Stimulated activated CD4-positive, alpha-beta T cell treated with anti-CD3 and anti-CD28 coated beads, Interleukin-12 subunit alpha, Interleukin-12 subunit beta, amount 100 ng/mL, for 24 hours (primary cell): ENCODE measurements at places on chromosomes 13 and 19.

DNA sequence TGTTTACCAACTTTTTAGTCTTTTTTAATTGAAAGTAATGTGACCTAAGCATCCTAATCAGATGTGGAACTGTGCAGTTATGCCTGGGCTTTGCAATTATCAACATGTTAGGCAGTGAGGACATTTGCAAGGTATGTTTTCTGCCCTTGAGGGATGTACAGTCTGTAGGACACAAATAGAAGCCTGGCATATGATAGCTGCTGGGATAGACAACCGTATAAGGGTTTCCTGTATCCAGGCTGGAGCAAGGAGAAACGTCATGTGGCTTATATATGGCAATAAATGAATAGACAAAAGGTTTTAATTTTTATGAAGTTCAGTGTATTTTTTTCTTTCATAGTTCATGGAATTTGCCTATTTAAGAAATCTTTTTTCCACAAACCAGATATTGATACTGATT is 2.0 kb upstream of the VPS36 start:
- no peak for DNase-seq

GRCh38 chr19:13117176-13117771 is 734 bp upstream of the TRMT1 start:
- no peak for DNase-seq

DNA sequence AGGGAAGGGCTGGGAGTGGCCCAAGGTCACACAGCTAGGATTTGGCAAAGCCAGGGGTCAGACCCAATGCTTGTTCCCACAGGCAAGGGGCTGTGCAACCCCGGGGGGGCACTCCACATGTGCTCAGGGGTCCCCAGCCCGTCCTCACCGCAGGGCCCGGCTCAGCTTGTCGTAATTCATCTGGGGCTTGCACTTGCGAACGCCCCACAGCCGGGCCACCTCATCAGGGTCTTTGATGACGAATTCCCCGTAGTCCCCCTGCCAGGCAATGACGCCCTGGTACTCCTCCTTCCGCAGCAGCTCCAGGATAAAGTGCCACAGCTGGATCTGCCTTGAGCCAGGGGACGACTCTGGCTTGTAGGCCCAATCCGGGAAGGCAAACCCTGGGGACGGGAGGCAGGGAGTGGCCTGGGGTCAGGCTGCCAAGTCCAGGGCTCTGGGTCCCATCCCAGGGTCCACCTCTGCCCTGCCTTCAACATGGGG is 4.7 kb downstream of the ERF start:
- no peak for DNase-seq

GRCh38 chr13:49533591-49534269 is 38.0 kb downstream of the PHF11 start:
- no peak for DNase-seq

DNA sequence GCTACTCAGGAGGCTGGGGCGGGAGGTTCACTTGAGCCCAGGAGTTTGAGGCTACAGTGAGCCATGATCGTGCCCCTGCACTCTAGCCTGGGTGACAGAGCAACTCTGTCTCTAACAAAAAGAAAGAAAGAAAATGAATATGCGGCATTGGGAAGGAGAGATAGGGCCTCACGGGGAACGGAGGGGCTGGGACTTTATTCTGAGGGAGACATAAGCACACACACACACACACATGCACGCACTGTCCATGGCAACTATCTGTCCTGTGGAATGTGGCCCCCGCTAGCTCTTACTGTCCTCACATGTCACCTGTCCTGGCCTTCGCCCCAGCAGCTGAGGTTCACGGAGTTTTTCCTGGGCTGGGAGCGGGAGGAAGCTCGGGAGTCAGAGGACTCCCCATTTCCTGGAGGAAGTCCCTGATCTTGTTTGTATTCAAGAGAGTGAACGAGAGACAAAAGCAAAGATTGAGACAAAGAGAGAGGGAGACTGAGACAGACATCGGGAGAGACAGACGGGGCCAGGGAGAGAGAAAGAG is 654 bp downstream of the STAP2 start:
- DNase-seq = no peak

- peak; percentile 44 for DNase-seq
These were observed 1.8 kb downstream of the HMGB1 start for GRCh38 chr13:30463787-30464495.

DNA sequence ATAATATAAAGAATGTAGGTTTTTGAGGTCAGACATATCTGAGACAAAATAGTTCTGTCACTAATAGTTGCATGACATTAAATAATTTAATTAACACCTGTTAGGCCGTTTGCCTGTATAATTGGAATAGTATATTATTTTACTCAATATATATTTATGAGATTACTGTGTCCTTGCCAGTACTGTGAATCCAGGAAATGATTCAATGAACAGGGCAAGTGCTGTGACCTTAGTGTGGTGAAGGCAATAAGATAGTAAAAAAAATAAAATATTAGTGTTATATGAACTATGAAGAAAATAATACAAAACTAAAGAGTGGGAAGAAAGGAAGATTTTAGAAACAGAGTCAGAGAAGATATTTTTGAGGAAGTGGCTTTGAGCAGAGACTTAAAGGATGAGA is 403.7 kb downstream of the PCDH9 start:
- no peak for DNase-seq

DNA sequence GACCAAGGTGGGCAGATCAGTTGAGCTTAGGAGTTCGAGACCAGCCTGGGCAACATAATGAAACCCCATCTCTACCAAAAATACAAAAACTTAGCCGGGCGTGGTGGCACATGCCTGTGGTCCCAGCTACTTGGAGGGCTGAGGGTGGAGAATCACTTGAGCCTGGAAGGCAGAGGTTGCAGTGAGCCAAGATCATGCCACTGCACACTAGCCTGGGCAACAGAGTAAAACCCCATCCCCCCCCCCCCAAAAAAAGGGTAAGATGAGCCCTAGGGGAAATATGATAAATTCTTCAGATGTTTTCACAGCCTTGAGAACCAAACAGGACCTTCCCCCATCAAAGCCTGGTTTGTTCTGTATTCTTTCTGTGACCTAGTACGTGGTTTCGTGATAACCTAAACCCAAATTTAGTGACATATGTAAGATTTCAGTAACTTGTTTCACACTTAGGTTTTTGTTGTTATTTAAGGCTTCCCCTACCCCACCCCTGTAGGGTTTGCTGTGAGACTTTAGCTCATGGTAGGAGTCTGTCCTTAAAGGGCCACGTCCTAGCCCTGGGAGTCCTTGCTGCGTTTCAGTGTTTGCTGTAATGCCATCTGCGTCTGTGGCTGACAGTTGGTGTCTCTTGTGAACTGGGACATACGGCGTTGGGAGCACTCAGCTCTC is 49.6 kb downstream of the MYO9B start:
- peak; percentile 4 for DNase-seq

DNA sequence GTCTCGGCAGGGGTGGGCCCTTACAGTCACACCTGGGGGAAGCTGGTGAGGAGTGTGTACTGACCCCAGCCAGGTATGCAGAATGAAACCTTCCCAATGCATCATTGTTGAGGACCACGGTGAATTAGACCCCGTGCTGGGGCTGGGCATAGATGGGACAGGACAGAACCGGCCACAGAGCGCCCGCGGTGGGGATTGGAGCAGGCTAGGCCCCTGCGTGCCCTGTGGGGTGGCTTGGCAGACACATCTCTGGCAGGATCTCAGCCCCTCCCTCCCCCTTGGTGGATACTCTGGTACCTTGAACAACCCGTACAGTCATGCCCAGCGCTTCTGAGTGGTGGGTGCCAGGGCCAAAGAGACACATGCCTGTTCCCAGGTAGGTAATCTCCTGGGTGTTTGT is 200.6 kb downstream of the TEX29 start:
- DNase-seq = no peak

- DNase-seq = no peak
These were observed 4.0 kb downstream of the TCF3 start for GRCh38 chr19:1648459-1648849.

DNA sequence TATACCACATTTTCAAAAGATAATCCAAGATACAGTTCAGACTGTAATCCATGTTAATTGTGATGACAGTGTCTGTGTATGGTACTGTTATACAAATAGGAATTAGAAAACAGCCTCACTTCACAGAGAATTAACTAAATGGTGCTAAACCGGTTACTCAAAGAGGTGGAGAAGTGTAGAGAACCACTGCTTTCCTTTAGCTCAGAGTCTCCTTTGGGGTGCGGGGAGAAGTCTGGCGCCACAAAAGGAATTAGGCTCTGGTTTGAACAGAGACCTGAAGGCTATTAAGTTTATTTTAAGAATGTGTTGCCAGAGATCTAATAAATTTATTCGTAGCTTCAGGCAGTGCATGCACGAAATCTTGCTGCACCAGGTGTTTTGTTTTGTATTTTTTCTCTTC is 65.8 kb downstream of the FREM2 start:
- no peak for DNase-seq

DNA sequence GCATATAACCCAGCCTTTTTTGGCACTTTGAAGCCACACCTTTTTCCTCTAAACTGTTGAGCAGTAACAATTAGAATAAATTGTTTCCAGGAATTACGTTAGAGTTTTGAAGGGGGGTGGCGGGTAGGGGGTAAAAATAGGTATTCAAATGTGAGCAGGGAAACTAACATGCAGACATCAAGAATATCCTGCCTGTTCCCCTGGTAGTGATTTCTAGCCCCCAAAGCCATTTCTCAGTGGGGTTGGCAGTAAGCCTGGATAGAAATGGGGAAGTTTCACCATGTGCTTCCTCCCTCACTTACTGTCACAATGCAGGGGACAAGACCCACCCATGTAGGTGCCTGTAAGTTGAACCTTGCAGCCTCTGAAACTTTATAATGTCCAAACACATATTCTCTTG is 3.8 kb downstream of the DOCK9 start:
- no peak for DNase-seq

DNA sequence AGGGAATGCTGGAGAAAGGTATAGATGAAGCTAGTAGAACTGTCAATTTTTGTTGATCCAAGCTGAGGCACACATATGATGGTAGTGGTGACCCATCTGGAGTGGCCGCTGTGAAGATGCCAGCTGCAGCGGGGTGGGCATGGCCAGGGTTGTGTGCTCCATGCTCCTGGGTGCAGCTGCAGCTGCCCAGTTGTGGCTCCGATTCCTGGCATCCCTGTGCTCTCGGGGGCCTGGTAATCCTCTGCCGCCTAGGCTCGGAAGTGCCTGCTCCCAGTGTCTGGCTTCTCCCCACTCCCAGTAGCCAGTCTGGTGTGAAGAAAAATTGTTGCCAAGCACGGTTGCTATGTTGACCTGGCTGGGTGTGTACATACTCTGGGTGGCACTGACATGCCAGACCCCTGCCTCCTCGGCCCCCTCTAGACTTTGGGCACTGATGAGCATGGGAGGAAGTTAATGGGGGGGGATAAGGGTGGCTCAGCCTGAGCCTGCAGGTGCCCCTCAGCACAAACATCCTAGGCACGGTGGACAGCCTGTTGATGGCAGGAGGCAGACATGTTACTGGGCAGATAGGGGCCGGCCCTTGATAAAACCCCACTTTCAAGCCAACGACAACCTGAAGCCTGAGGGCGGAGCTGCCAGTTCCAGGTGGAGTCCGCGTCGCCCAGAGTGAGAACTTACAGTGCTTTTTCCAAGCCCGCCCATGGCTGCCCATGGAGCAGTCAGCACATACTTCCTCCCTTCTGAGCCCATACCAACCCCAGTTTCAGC is 1400.7 kb downstream of the PCDH9 start:
- DNase-seq = no peak

GRCh38 chr19:1503089-1503924 is 9.5 kb downstream of the ADAMTSL5 start:
- peak; percentile 41 for DNase-seq

- DNase-seq = peak; percentile 49
These were observed 740 bp downstream of the WDFY2 start for GRCh38 chr13:51584731-51585672.

GRCh38 chr13:51370116-51370515 is 30.6 kb downstream of the SERPINE3 start:
- no peak for DNase-seq

DNA sequence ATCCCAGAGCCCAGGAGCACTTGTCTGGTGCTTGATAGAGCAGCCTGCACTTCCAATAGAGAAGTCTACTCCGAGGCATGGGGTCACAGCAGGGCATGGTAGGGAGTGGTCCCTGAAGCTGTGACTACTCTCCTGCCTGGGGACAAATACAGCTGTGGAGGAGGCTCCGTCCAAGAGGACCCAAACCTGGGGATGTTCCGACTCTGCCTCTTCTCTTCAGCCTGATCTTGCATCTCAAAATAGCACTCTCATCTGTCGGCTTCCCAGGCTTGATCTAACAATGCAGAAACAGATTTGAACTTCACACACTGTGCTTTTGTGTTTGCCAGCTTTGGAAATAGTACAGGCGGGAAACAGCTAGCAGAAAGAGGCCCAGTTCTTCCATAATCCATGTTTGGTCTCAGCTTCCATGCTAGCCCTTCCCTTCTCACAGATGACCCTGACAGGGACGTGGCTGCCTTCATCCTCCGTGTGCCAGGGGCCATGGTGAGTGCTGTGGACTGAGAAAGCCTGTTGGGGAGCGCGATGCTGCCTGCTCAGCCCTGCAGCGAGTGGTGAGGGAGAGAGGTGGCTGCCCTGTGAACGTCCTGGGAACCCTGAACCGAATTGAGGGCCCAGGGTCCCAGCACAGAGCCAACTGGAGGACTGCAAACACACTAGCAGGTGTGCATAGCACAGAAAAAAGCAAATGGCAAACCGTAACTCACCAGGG is 150.3 kb upstream of the GPR12 start:
- DNase-seq = no peak

DNA sequence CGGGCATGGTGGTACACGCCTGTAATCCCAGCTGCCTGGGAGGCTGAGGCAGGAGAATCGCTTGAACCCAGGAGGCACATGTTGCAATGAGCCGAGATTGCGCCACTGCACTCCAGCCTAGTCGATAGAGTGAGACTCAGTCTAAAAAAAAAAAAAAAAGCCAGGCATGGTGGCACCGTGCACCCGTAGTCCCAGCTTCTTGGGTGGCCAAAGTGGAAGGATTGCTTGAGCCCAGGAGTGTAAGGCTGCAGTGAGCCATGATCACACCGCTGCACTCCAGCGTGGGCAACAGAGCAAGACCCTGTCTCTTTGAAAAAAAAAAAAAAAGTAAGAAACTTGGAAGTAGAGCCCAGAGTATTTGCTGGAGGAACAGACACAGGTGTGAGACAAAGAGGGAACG is 27.7 kb downstream of the CCDC8 start:
- no peak for DNase-seq

- DNase-seq = no peak
These were observed 105.1 kb downstream of the COG6 start for GRCh38 chr13:39760521-39760920.

- no peak for DNase-seq
These were observed 12.7 kb upstream of the WBP4 start for GRCh38 chr13:41048640-41049039.

GRCh38 chr19:1294688-1295087 is 9.0 kb downstream of the EFNA2 start:
- DNase-seq = no peak

DNA sequence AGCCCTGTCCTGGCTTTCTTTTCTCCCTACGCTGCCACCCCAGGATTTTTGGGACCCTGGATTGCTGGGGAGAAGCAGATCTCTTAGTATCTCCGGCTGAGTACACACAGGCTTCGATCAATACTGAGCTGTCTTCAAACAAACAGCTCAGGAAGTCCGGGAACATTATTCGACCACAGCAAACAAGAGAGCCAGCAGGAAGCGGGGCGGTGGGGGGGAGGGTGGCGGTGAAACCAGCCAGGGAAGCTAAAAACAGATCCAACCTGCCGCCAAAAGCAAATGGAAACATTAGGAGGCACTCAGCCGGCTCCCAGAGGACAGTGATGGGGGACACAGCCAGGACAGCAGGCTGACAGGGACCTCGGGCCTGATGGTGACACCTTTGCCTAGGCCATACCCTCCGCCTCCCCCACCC is 12.2 kb upstream of the BCAM start:
- DNase-seq = no peak

GRCh38 chr13:40528881-40529280 is 137.6 kb downstream of the FOXO1 start:
- DNase-seq = no peak

GRCh38 chr19:49863254-49863934 is 4.0 kb downstream of the PNKP start:
- no peak for DNase-seq
